ENCODE measurements at places on chromosomes 1 and 21. TPM values are rescaled to one million over a fixed set of nuclear protein-coding genes. Genes with fewer than 3 reads are reported as not detected.

DNA sequence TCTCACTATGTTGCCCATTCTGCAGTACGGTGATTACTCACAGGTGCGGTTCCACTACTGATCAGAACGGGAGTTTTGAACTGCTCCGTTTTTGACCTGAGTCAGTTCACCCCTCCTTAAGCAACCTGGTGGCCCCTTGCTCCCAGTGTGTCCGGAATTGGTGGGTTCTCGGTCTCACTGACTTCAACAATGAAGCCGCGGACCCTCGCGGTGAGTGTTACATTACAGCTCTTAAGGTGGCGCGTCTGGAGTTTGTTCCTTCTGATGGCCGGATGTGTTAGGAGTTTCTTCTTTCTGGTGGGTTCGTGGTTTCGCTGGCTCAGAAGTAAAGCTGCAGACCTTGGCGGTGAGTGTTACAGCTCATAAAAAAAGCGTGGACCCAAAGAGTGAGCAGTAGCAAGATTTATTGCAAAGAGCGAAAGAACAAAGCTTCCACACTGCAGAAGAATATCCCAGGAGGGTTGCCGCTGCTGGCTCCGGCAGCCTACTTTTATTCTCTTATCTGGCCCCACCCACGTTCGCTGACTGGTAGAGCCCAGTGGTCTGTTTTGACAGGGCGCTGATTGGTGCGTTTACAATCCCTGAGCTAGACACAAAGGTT lies 17.6 kb upstream of the PARP1 start:
- ATAC-seq = peak; percentile 16

GRCh38 chr1:36595349-36595748 lies 112.6 kb upstream of the CSF3R start:
- no peak for ATAC-seq

DNA sequence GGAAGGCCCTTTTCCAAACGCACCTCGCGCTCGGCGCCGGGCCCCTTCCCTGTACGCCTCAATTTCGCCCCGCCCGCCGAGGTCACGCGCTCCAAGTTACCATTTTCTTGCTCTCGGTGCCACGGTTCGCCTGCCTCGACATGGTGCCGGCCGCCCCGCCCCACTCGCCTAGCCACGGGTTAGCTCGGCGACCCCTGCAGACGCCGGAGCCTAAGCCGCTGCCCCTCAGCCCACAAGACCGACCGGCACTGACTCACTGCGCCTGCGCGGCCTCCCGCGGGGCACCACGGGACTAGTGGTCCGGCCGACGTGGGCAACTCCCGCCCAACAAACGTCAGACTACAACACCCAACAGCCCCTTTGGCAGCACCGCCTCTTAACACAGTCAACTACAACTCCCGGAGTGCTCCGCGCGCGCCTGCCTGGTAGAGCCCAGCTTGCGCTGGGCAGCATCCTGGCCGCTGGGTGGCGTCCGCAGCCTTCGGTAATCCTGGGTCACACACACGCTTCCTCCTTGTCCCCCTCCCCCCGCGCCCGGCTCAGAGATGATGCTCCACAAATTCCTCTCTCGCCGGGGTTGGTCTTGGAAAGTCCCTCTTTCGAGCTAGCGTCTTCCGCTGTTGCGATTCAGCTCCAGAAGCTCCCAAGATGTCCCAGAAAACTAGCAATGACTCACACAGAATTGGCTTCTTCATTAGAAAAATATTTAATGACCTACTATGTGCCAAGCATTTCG lies at the start of gene TRAPPC3:
Gene TRAPPC3 (minus strand): TSS at position 250 of the 736 bp plus-strand sequence. CDS start 108 bp downstream, at position 142.
- peak; percentile 94 for ATAC-seq

DNA sequence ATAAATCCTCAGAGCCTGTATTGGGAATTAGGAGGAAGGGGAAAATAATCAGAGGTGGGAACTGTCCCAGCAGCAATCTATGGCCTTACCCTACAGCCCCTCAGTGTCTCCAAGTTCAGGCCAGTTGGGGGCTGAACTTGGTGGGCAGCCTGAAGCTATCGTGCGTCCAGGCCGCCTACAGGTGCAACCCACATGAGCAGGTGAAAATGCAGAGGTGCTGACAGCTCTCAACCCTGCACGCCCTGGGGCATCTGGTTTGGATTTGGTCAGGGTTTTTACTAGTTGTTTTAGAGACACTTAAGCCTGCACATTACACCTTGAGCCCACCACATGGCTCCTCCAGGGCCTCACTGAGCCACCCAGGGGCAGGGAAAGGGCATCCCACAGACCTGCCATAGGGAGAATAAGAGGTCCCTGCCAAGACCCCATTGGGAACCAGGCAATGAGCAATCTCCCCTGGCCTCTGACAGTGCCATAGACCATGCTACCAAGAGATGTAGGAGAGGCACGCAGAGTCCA lies 209.5 kb downstream of the FOXD2 start:
- no peak for ATAC-seq

- ATAC-seq = no peak
Measured at GRCh38 chr1:192252776-192253175, 64.0 kb upstream of the RGS21 start.

SLAMF9 gene
- not detected for total RNA-seq

GPR37L1 gene
- not detected for total RNA-seq

All from activated T-helper 17 cell treated with anti-CD3 and anti-CD28 coated beads, Interleukin-2, amount 50 U/mL, for 72 hours (primary cell).